ENCODE measurements at places on chromosomes 13 and 19.

- no peak for DNase-seq
Observed at GRCh38 chr19:815775-816499, 5.8 kb downstream of the PLPPR3 start.

- DNase-seq = no peak
Observed at GRCh38 chr19:46369817-46370216, 22.9 kb downstream of the PPP5C start.

DNA sequence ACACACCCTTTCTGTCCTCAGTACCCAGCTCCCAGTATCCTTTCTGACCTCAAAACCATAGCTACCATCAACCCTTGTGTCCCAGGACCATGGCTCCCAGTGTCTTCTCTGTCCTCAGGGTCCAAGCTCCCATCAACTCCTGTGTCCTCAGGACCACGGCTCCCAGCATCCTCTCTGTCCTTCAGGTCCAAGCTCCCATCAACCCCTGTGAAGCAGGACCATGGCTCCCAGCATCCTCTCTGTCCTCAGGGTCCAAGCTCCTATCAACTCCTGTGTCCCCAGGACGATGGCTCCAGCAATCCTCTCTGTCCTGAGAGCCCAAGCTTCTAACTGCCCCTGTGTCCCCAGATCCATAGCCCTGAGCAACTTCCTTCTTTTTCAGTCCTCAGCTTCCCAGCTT, 1.7 kb upstream of the CADM4 start:
- no peak for DNase-seq

DNA sequence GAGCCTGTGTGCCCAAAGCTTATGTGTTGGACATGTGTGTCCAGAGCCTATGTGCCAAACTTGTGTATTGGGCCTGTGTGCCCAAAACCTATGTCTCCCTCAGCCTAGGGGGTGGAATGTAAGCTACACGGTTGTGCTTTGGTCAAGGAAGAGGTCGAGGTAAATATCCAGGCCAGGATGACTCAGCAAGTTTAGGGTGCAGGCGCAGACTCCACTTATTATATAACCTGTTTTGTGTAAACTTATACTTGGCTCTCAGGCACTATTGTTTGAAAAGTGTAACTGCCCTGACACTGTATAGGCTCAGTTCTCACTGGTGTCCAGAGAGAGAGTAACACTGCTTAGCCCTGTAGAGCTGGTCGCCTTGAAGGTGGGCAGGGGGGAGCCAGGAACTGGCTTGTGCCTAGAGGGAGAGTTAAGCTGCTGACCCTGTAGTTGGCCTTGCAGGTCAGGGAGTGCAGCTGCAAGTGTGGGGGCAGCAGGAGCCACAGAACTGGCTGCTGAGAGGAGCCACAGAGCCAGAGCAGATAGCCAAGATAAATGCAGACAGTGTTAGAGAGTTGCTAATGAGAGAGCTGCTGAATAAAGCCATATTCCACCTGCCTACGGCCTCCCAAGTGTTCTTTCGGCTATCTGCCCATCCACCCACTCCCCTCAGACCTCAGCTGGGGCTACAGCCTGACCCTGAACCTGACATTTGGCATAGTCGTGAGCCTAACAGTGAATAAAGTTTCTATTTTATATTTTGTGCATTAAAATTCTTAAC, 517.2 kb upstream of the SLITRK1 start:
- no peak for DNase-seq

DNA sequence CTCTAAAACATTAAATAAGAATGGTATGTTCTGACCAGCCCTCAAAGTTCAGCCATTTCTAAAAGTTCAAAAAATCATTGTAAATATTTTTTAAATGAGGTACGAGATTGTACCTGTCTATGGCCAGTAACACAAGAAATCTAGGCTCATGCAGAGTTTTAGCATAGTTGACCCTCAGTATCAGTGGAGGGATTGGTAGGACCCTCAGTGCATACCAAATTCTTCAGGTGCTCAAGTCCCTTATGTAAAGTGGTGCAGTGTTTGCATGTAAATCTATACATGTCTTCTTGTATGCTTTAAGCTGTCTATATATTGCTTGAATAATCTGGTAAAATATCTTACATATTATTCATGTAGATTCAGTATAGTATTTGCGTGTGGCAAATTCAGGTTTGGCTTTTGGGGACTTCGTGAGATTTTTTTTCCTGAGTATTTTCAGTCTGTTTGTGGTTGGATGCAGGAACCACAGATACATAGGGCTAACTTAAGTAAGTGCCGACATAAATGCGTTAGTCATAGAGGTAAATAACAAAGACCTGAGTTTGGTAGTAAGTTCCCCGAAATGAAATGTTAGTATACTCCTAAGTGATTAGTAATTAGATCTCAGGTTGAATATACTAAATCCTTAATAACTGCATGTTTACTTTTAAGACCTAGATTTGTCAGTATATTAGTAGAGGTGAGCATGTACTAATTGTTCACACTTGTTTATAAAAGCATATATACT, 7.8 kb downstream of the MIR17HG start:
- DNase-seq = no peak

DNA sequence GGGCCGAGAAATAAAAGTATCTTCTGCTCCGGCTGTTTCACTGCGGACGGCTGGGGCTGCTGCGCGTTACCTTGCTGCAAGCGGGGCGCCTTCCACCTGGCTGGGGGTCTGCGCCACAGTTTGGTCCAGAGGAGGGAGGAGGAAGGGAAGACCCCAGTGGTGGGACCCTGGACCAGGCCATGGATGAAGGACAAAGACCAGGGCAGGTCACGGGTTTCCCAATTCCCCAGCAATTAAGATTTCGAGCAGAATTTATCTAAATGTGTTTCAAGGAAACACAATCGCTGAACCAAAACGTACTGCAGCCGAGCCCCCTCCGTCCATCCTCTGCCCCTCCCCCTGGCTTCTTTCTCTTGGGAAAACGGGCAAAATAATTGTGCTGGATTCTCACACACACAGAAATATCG, 2.9 kb downstream of the SOX1 start:
- no peak for DNase-seq
